Hindlimb muscle (tissue), 1 donor: ENCODE measurements at places on chromosomes 16 and 17. TPM values are rescaled to one million over a fixed set of nuclear protein-coding genes. Genes with fewer than 3 reads are reported as not detected.

Gene SLC5A10
- polyA plus RNA-seq: 0.12 TPM

- DNase-seq: no peak
Observed at GRCh38 chr16:71426069-71426879, 15.6 kb downstream of the TLE7 start.

DNA sequence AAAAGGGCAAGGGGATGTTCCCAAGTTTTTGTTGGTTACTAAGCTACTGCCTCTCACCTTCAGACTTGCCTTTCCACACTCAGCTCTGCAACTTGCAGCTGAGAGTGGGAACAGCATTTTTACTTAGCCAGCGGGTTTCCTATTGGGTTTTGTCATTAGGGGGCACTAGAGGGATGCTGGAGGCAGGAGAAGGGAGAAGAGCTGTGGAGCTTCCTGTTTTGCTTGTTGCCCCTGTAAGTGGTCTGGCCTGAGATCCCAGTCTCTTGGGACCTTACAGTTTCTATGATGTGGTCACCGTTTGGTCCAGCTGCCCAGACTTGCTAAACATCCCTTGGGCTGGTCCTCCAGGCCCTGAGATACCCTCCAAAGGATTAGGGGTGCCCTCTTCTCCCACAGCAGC is 209.6 kb upstream of the NLRP1 start:
- no peak for DNase-seq

GRCh38 chr17:27701963-27702362 is 71.0 kb downstream of the LGALS9 start:
- DNase-seq: no peak

DNA sequence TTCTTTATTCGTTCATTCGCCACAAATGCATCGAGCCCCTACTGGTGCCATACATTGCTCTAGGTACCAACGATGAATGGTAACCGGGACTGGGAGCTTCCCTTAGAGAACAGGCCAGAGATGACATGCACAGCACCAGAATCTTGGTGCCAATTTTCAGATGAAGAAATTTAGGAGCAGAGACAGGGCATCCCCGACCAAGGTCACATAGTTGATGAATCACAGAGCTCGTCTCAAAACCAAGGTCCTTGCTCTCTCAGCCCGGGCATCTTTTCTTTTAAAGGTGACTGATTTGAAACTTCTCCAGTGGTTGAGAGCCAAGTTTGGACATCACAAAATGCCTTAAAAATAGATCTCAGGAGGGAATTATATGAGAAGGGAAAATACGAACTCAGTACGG is 73.2 kb upstream of the C16orf82 start:
- DNase-seq: no peak

GRCh38 chr17:82497483-82498405 is 21.8 kb upstream of the FOXK2 start:
- peak; percentile 71 for DNase-seq

DNA sequence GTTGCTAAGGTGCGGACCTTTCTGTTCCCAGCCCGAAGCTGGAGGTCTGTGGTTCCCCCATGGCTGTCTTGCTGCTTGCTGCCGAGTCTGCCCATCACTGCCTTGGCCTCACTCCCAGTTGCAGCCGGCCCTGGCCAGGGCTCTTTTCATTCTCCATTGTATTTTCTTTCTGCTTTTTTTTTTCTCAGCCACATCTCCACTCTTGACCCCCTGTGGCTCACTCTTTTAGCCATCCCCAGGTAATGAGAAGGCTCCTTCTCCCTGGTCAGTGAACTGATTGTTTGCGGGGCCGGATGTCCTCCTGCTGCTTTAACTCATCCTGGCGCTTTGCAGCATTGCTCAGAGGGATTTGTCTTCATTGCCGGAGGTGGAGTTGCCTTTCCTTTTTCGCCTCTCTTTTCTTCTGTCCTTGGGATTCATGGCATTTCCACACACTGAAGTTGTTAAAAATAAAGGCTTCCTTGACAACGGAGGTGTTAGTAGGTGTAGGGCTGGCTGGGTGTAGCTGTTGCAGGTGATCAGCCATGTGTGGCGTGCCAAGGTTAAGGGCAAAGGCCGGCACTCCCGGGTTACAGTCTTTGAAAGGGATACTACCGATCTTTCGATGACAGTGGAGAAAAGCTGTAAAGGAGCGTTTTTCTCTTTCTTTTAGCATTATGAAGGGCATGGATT is 34.1 kb downstream of the MAP2K6 start:
- peak; percentile 45 for DNase-seq
